Karpas-422 (cell line): ENCODE measurements at places on chromosomes 12 and 14.
A peak's percentile ranks its signal among the peaks of the same experiment; 100 is the strongest.

DNA sequence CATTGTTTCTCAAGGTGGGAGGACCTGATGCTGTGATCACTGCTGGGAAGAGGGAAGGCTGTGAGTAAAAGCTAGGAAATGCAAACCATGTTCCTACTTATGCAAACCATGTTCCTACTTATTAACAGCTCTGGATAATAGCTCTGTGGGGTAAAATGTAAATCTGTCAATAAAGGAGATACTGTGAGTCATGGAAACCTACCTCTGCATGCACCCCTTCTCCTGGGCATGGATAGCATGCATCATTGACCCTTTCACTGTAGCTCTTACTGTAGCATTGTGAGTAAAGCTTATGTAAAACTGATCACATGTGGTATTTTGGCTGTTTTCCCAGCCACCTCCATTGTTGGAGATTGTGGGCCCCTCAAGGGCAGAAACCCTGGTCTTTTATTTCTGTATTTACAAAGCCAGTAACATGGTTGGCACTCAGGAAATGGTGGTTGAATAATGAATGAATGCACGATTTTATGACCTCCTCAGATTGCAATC, 253.7 kb downstream of the GRIN2B start:
- no peak for DNase-seq

DNA sequence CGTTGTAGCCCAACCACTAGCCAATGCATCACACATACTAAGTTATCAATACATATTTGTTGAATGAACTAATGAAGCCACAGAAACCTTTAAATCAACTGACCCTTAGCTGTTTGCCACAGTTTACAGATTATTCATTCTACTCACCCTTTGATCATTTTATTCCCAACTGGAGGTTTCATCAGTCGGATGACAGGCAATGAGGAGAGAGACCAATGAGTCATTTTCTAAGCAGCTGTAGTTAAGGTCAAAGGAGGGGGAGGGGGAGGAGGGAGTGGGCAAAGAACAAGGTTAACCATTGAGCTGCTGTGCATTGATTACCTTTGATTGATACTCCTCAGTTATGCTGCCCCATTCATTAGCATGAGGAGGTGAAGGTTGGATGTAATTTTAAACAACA, 469.5 kb downstream of the VRK1 start:
- no peak for DNase-seq

GRCh38 chr12:102182635-102183034, 15.0 kb downstream of the PMCH start:
- DNase-seq, result peak; percentile 55

GRCh38 chr14:75559451-75560222, 18.8 kb upstream of the FLVCR2 start:
- DNase-seq, result no peak

GRCh38 chr12:60144395-60144794, 548.6 kb downstream of the SLC16A7 start:
- no peak for DNase-seq

- no peak for DNase-seq
Measured at GRCh38 chr14:81834308-81834707, 300.7 kb upstream of the SEL1L start.

DNA sequence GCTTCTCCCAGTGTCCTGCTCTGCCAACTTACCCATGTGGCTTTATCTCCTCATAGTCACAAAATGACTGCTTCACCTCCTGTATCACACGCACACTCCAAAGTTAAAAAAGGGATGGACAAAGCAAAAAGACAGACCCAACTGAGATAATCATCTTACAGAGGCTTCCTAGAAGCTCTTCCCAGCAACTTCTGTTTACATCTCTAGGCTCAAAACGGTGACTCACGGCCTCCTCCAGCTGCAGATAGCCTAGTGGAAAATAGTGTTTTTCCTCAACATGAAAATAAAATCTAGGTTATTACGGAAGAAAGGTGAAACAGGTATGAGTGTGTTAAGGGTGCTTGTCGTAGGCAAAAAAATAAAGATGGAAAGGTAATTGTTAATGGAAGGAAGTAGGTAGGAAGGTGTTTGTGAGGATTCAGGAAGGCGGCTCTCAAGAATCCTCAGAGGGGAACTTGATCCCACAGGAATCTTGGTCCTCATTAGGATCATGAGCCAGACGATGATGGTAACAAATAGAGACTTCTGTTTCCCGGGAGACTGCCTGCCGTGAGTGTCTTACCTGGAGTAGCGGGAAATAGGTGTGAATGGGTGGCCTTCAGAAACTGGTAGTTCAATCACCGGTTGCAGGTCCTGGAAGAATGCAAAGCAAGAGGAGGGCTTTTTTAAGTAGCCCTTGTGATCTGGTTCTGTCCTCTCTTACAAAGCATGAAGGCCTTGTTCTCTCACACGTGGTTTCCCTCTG, 487.5 kb upstream of the TMEM132C start:
- DNase-seq, result no peak

DNA sequence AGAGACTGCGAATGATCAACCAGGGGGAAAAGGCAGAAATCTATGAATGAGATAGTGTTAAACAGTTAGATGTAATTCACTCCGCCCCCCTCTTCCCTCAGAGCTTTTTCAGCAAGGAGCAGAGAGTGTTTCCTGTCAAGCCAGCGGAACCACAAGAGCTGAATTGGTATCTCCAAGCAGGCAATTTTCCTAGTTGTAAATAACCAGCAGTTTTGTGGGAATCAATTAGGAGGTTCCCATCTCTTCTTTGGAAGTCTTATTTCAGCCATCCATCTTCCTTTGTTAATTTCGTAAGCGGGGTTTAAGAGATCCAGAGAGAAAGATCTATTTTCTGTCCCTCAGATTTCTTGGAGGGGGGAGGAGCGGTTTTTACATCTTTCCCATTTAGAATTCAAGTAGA, 178.0 kb downstream of the FOXN3 start:
- DNase-seq, result no peak

DNA sequence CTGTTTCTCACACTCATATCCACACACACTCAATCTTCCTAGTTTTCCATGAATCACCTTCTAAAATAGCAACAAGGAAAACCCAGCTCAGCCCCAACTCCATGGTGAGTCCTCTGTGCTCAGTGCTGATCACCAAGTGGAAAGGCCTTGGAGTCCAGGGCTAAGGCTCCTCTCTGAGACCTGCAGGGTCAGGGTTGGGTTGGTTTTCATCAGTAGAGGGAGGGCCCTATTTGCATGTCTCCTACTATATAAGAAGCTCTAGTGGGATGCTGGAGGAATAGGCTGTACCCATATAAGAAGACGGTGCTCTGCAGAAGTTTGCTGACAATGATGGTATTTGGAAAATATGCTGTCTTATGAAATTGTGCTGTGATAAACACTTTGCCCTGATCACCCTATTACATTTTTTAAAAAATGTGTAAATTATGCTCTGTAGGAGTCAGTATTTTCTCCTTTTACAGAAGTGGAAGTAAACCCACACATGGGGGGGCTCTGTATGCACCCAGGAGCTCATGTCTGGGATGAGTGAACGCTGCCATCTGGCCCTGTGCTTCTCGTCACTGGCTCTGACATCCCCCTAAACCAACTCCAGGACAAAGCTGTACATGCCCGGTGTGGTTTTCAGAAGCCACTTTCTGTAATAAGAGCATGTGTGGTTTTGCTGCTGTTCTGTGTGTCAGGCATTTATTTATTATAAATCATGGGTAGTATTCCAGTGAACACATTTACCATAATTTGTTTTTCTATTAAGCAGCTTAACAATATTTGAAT, 536.3 kb downstream of the TMEM121 start:
- DNase-seq, result no peak

- DNase-seq, result peak; percentile 75
Measured at GRCh38 chr14:91367173-91368171, 50.1 kb downstream of the CCDC88C start.

DNA sequence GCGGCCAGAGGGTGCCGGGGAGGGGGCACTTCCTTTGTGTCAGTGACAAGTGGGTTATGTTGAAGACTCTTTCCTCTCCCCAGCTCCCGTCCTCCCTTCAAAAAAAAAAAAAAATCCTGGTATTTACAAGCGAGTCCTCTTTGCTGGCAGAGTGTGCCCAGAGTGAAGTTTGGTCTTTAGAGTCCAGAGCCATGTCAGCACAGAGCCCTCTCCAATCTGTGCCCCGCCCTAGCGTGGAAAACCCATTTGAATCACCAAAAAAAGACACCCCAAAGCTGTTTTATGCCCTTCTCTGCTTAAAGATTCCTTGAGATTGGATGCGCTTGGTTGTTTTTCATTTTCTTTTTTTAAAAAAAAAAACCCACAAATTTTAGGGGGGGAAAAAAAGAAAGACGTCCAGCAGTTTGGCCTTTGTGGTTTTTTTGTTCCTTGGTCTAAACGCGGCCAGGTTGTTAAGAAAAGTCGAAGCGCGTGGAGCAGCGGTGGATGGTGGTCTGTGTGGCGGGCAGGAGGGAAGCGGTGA, 3.3 kb downstream of the NKX2-1 start:
- no peak for DNase-seq

DNA sequence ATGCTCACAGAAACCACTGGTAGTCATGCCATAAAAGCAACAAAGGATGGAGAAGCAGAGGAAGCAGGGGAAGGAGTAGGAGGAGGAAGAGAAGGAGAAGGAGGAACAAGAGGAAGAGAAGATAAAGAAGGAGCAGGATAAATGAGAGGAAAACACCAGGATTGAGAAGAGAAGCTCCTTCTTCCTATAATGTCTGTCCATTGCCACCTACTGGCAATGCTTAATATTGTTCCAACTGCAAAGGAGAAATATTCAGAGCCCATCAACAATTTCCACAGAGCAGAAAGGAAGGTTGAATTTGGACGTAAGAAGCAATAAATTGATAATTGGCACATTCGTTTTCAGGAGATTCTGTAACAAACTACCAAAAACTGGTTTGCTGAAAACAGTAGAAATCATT, 898.4 kb downstream of the SLC16A7 start:
- peak; percentile 50 for DNase-seq

GRCh38 chr14:105860615-105861580, 334.5 kb downstream of the TMEM121 start:
- DNase-seq, result peak; percentile 80

- no peak for DNase-seq
Measured at GRCh38 chr14:75559045-75559444, 19.4 kb upstream of the FLVCR2 start.

- no peak for DNase-seq
Measured at GRCh38 chr12:19483727-19484126, 44.4 kb downstream of the AEBP2 start.

DNA sequence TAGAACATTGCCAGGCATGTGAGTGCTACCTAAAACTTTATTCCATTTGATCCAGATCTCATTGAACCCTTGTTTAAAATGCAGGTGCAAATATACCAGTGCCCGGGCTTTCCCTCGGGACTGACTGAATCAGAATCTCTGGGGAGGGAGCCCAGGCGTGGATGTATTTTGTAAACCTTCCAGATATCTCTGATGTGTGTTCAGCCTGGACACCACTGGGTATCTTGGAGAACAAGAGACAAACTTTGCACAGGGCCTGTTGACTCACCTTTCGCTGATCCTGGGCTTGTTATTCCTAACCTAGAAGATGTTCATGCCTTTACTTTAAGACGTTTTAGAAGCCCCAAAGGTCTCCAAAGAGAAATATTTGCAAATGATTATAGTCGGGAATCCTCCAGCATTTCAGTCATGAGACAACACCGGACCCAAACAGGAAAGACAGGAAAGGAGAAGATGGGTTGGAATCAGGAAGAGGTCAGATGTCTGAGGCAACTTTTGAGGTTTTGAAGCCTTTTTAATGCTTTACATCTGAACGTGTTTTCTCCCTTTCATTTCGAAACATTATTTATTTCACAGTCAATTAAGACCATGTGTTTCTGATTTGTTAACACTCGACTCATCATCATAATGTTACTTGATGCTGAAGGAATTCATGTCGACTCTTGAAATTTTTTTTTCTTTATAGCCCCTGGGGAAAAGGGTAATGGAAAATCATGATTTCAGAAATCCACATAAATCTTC, 118.6 kb downstream of the PLXNC1 start:
- no peak for DNase-seq

DNA sequence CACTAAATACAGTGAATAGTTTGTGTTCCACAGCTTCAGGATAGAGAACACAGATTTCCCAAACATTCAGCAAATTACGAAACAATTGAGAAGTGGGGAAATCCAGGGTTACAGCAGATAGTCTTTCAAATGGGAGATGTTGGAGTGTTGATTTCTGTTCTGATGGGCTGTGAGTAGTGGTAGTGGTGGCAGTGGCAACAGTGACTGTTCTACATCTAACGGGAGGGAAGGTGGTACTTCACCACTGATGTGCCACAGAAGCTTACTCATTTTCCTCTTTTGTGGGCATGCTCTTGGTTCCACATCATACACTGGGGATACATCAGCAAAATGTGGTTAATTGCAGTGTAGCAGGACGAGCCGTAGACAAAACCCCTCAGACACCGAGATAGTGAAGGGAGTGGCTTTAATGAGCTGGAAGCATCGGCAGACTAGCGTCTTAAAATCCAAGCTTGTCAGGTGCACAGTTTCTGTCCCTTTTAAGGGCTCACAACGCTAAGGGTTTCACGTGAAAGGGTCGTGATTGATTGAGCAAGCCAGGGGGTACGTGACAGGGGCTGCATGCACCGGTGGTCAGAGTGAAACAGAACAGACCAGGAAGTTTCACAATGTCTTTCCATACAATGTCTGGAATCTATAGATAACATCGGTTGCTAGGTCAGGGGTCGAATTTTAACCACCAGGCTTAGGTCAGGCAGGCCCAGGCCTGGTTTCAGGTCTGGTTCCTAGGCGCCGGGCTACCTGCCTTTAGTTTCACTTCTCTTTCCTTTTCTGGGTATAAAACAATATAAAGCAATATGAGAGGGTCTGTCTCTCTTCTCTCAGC, 330.6 kb upstream of the FBXO33 start:
- no peak for DNase-seq

DNA sequence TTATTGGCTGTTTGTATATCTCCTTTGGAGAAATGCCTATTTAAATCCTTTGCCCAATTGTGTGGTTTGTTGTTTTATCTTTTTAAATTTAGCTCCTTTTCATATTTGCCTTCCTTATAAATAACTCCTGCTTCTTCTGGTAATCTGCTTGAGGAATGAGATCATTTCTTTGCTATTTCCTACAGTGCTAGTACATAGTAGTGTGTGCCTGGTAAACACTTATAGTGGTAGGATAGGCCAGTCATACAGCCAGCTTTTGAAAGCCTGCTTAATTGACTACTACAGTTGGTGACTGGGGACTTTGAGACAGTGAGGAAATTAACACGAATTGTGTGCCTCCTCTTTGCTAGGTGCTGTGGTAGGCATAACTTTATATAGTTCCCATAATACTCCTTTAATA, 68.7 kb downstream of the BORCS5 start:
- no peak for DNase-seq

DNA sequence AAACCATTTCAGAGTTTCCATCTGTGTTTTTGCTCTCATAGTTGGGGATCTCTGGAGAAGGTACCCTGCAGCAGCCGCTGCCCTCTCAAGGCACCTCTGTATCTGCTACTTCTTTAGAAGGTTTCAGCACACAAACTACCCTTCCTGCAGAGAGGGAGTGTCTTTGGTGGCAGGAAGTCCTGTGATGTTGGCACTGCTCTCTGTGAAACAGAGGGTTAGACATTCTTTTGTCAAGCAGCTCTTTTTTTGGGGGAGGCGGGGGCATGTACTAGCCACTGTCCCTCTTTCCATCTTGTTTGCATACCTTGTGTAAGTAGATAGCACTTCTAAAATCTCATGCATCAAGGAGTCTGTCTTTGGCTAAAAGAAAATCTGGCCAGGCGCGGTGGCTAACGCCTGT, 352.6 kb downstream of the BMP4 start:
- DNase-seq, result peak; percentile 53
